ENCODE measurements at places on chromosomes 11 and 22.

DNA sequence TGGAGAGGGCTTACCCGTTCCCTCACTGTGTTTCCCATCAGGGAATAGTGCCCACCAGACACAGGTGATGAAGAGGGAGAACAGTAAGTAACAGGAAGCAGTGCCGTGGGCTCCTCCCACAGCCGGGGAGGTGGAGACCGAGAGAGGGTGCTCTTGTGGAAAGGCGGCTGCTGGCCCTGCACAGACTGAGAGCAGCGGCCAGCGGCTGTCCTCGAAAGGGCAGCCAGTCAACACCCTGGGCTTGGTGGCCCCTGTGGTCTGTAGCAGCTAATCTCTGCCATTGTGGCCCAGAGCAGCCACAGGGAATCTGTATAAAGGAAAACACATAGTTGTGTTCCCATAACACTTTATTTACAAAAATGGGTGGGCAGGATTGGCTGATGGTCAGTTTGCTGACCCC is 121.9 kb downstream of the TBC1D22A start:
- no peak for DNase-seq

- no peak for DNase-seq
Measured at GRCh38 chr11:27626269-27626937, 73.9 kb downstream of the BDNF start.

- no peak for DNase-seq
Measured at GRCh38 chr22:26748845-26749244, 91.5 kb downstream of the MIAT start.

GRCh38 chr11:120523196-120523595 is 11.6 kb downstream of the GRIK4 start:
- DNase-seq: peak; percentile 26

DNA sequence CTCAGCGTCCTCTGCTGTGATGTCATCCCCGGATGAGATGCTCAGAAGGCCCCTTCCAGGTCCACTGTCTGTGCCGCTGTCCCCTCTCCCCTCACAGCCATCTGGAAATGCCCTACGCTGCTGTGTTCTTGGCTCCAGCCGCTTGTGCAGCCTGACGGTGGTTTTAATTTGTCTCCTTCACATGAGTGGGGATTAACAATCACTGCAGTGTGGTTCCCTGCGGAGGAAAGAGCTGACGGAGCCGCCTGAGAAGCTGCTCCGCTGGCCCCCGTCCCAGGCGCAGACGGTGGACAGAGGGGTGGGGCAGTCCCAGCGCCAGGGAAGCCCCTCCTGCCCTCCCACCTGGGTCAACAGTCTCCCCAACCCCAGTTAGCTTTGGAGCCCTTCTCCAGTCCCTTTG is 67.5 kb upstream of the PHF21B start:
- no peak for DNase-seq

DNA sequence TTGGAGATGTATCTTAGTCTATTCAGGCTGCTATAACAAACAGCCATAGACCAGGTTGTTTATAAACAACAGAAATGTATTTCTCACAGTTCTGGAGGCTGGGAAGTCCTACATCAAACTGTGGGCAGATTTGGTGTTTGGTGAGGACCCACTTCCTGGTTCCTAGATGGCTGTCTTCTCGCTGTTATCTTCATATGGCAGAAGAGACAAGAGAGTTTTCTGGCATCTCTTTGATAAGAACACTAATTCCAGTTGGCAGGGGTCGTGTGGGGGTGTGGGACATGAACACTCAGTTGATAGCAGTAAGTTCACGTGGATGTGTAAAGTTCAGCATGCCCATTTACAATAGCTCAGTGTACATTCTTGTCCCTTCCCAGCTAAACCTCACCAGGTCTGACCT is 41.3 kb upstream of the HMGXB4 start:
- DNase-seq: no peak

- DNase-seq: no peak
Measured at GRCh38 chr22:31271485-31271884, 20.8 kb downstream of the PIK3IP1 start.

- no peak for DNase-seq
Measured at GRCh38 chr11:18761741-18762140, 29.9 kb downstream of the PTPN5 start.

All from sigmoid colon (tissue), 7 donors.